Right atrium auricular region (tissue), 2 donors: ENCODE measurements at places on chromosomes 3 and 15.

DNA sequence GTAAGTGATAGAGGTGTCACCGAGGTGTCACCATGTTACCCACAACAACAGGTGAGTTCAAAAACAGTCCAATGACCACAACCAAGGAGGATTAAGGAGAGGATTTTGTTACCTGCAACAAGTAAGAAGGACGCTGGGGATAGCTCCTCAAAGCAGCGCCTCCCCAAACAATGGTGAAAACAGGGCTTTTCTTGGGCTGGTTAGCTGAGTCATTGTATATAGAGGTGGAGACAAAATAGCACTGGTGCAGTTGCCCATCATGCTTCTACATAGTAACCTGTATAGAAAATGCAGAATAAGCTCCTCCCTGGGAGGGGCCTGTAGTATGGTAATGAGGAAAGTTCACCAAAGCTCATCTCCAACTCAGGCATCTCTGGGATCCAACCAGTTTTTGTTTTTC, 116.9 kb upstream of the EIF1B start:
- no peak for DNase-seq

- DNase-seq, result no peak
These were observed 5.3 kb upstream of the GCSAM start for GRCh38 chr3:112138219-112138969.

DNA sequence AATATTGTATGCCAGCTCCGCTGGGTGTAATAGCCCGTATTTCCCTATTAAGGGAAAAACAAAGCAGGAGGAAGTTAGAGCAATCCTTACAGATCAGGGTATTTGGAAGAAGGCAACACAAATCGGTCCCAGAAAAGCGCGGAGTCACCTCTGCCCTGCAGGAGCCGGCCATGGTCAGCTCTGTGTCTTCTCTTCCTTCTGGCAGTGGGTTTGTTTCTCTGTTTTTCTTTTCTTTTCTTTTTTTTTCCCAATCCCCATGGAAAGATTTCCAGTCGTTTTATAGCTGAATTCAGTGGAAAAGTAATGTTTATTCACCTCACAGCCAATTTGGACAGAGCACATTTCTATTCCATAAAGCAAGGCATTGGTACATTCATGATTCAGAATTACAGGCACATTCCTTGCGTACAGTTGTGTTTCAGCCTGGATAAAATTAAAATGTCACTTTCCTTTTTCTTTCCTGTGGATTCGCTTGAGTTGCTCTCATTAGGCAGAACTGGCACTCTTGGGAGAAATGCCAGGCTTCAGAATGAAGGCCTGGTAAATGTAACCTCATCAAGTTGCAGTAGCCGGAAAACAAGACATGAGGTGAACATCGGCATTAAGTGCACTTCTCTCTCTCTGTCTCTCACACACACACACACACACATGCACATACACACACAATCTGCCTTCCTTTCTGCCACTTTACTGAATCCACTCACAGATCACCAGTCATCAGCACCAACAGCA, 204.5 kb upstream of the UBE2E1 start:
- DNase-seq, result no peak

DNA sequence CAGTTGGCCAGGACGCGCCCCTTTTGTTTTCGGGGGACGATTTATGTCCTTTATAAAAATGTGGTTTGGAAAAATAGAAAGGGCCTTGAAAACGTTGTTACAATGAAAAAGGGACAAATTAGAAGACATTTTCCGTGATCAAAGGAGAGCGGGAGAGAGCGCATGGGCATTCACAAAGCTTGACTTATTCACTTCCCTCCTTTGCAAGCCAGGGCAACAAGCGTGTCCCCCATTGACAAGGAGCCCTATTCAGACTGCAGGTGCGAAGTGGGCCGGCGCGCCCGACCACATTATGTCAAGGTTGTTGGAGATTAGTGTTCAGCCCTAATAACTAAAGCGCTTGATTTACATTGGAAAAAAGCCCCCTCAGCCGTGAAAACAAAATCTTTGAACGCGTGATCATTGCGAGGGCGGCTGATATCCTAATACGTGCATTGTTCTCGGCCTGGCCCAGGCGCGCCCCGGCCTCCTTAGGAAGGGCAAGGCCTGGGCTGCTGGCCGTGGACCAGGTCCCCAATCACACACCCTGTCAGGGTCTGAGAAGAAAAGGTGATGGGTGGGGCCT, 25.9 kb downstream of the ZIC4 start:
- peak; percentile 28 for DNase-seq

- no peak for DNase-seq
These were observed 181.7 kb upstream of the SYNPR start for GRCh38 chr3:63096248-63097058.

DNA sequence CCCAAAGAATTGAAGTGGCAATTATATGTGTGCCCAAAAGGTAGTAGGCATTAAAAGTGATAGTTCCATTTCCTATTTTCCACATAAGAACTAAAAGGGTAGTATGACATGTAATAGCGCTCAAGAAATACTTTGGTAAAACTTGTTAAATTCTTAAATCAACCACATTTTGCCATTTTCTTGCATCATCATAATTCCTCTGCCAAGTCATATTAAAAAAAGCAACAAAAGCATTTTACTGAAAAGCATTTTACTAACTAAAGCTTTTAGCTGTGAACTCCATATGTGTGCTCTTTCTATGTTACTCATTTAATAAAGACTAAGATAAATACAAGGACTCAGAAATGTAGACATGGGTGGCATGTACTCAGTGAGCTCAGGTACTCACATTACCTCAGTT, 70.1 kb downstream of the GPR160 start:
- DNase-seq, result no peak

- no peak for DNase-seq
These were observed 70.8 kb upstream of the MBNL1 start for GRCh38 chr3:152197937-152198336.
